ENCODE measurements at places on chromosomes 2 and 18.

DNA sequence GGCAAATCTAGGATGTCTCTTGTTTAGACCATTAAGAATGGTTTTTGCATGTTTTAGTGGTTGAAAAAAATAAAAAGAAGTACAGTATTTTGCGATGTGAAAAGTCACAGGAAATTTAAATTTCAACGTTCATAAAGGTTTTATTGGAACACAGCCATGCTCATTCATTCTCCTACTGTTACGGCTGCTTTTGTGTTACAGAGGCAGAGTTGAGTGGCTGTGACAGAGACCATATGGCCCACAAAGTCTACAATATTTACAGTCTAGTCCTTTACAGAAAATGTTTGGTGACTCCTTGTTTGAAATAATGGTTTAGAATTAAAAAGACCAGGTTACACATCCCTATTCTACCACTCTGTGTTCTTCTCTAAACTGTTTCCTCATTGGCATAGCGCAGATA is 48.1 kb downstream of the MYOM1 start:
- no peak for DNase-seq

DNA sequence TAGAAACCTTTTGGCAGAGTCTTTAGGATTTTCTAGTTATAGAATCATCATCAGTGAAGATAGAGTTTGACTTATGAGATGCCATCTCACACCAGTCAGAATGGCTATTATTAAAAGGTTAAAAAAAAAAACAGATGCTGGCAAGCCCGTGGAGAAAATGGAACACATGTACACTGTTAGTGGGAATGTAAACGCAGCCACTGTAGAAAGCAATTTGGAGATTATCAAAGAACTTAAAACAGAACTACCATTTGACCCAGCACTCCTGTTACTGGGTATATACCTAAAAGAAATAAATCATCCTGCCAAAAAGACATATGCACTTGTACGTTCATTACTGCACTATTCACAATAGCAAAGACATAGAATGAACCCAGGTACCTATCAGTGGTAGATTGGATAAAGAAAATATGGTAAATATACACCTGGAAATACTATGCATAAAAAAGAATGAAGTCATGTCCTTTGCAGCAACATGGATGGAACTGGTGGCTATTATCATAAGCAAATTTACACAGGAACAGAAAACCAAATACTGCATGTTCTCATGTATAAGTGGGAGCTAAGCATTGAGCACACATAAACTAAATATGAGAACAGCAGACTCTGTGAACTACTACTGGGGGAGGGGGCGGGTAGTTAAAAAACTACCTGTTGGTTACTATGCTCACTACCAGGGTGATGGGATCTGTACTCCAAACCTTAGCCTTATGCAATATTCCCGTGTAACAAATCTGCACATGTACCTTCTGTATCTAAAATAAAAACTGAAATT is 279.0 kb downstream of the KIAA1328 start:
- DNase-seq, result no peak

DNA sequence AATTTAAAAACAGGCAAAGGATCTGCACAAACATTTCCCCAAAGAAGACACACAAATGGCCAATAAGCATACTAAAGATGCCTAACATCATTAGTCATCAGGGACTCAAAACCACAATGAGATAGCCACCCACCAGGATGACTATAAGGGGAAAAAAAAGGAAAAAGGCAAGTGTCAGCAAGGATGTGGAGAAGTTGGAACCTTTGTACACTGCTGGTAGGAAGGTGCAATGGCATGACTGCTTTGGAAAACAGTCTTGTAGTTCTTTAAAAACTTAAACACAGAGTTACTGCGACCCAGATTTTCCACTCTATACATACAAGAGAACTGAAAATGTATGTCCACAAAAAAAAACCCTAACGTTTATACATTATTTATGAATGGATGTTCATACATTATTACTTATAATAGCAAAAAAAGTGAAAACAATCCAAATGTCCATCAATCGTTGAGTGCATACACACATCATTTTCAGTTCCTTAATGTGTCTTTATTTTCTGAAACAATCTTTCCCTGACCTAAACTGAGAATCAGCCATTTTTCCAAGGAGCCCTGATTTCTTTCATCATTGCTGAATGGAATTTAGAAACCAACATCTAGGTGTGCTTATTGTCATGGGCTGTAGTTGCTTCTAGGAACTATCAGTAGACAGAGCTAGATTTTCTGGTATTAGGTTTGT is 64.7 kb upstream of the TLK1 start:
- peak; percentile 50 for DNase-seq

DNA sequence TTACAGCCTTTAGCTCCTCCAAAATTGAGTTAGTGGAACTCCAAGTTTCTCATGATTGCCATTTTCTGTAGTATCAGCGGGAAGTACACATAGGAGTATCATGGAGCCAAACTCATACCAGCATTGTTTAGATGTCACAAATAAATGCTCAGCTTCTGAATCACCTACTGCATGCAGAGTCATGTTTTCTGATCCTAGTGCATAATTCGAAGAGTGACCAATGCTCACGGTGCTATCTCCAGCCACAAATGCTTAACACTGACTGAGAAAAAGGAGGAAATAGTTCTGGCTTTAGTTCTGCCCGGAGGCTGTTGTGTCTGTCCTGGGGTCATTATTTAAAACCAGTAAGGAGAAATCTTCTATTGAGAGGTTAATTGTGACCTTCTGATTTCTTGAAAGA is 45.4 kb upstream of the LRATD1 start:
- no peak for DNase-seq

- peak; percentile 27 for DNase-seq
Observed at GRCh38 chr2:40450066-40450795, 1.7 kb downstream of the SLC8A1 start.

DNA sequence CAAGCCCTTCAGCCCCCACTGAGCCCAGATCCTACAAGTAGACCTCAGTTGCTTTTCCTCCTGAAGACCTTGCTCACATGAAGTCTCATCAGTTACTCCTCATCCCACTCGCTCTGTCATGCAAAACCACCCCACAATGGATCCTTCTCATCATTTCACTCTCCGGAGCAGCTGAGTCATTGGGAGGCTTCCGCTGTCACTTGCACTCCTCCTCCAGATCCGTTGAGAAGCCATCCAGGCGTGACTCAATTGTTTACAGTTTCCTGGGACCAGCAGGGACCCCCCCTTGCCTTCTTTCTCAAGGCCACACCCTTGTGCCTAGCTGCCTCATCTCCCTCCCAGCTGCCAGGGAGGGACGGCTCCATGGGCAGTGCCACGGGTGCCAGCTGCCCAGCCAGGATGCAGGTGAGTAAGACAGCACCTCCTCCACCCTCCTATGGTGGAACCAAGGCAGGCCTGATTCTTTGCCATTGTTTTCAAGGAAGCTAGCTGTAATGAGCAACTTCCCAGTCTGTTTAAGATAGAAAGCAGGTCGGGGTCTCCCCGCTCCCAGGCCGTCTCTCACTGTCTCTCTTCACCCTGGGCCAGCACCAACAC is 16.3 kb downstream of the GPR55 start:
- peak; percentile 70 for DNase-seq

DNA sequence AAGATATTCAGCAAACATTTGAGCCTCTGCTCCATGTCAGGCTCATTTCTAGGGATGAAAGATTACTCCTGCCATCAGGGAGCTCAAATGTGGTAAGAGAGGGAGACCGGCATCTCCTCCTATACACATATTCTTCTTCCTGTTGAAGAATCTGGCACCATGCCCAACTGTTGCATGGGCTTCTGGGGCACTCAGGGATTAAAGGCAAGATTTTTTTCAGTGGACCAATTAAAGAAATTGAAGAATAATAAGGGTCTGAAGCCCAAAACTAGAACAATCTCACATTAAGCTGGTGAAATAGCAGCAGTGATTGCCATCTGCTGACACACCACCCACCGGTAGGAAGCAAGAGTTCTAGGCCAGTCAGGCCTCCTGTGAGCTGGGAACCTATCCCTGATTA is 145.4 kb upstream of the LYPD6 start:
- DNase-seq, result no peak

DNA sequence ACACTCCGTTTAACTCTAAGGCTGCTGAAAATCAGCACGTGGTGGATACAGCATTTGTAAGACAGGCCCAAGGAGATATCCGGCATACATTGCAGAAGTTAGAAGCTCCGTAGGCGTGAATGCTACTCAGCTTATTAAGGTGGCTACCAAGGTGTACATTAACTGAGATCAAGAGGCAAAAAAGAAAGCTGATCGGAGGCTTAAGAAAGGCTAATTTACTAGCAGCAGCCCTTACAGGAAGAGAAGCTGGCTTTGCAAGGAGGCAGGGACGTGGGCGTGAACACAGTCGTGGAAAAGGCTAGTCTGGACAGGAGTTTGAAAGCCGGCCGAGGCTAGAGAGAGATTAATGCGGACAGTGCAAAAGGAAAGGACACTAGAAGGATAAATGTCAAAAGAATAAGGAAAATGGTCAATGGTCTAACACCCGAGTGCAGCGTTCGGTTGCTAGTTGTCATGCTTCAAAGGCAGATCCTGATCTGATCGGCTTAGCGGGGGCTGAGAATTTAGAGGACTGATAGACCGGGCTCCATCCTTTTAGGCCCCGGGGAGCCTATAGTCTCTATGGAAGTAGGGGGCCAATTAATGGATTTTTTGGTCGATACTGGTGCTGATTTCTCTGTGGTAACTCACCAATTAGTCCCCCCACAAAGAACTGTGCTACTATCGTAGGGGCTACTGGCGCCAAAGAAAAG is 45.6 kb upstream of the SELENOI start:
- no peak for DNase-seq

DNA sequence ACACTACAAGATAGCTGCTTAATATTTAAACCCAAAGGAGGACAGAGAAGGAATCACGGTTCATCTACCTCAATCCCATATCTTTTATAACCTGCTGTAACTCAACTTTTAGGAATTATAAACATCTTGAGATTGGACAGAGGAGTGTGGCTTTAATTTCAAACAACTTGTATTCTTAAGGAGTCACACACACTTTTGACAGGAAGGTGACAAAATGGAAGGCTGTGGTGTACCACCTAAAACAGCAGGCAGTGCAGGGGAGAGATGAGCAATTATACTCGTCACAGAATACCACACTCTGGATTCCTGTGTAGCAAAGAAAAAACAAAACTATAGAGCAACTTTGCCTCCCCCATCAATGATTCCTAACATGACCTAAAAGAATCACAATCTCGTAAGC is 194.8 kb downstream of the ZEB2 start:
- no peak for DNase-seq

GRCh38 chr2:9428965-9429577 is 5.6 kb downstream of the CPSF3 start:
- no peak for DNase-seq

DNA sequence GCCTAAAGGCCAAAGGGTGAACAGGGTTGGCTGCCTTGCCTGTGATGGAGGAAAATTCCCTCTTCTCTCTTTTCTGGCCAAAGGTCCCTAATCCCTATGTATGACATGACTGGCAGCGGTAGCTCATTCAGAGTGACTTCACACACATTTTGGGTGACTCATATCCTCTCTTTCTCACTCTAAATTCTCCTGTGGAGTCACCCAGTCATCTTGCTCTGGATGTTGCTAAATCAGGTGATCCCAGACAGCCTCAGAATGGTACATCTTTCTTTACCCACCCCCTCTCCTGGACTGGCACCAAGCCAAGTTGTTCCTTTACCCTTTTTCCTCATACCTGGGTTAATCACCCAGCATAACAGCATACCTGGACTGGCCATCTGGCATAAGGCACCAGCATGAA is 77.2 kb downstream of the NEURL3 start:
- peak; percentile 36 for DNase-seq

- no peak for DNase-seq
Observed at GRCh38 chr2:105773568-105773967, 28.9 kb downstream of the NCK2 start.

DNA sequence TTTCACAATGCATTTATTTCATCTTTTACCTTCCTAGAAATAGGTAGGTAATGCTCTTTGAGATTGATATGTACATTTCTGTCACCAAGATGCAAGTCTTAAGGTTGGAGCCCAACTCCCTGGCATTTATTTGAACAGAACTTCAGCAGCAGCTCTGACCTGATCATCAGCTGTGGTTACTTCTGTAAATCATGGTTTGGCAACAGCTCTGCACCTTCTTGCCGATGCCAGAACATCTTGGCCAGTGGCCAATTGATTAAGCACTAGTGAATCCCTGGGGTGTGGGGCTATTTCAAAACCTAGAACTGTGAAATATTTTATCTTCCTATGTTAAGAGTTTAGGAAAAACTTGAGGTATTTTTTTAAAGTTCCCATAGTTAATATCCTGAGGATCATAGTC is 124.8 kb upstream of the NYAP2 start:
- no peak for DNase-seq

GRCh38 chr2:45180033-45180746 is 170.9 kb upstream of the SIX2 start:
- no peak for DNase-seq

GRCh38 chr18:916562-916961 is 11.9 kb downstream of the ADCYAP1 start:
- DNase-seq, result no peak

GRCh38 chr2:119112770-119113488 is 45.6 kb downstream of the C1QL2 start:
- no peak for DNase-seq

DNA sequence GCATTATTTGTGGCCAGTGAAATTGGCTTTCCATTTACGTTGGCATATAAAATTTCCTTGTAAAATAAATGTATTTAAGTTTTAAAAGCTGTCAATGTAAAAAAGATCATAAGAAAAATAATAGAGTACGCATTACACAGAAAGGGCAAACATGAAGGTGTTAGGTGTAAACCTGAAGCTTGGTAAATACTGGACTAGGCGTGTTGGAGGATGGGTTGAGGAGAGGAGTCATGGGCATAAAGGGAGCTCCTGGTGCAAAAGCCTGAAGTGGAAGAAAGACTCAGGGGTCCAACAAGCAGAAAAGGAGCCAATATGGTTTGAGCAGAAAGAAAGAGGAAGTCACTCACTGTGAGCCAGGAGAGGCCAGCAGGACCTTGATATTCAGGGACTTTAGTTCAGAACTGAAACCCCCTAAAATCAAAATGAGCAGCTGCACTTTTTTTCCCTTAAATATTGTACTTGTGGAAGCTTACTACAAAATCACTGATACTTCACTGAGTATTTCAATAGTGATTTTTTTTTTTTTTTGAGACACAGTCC is 24.4 kb downstream of the SP5 start:
- DNase-seq, result no peak

GRCh38 chr2:46703588-46703987 is 212.0 kb downstream of the MCFD2 start:
- DNase-seq, result no peak

DNA sequence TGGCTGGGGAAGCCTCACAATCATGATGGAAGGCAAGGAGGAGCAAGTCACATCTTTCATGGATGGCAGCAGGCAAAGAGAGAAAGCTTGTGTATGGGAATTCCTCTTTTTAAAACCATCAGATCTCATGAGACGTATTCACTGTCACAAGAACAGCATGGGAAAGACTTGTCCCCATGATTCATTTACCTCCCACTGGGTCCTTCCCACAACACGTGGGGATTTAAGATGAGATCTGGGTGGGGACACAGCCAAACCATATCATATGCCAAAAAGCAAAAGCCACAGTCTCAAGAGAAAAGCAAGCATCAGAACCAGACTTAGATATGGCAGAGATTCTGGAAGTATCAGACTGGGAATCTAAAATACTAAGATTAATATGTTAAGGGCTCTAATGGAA is 30.0 kb upstream of the SCRN3 start:
- no peak for DNase-seq

- no peak for DNase-seq
Observed at GRCh38 chr2:69514406-69514805, 77.2 kb upstream of the NFU1 start.
